Activated T-helper 1 cell treated with anti-CD3 and anti-CD28 coated beads, Interleukin-2, amount 50 U/mL, for 16 hours (primary cell): ENCODE measurements at places on chromosomes 2 and 18.

DNA sequence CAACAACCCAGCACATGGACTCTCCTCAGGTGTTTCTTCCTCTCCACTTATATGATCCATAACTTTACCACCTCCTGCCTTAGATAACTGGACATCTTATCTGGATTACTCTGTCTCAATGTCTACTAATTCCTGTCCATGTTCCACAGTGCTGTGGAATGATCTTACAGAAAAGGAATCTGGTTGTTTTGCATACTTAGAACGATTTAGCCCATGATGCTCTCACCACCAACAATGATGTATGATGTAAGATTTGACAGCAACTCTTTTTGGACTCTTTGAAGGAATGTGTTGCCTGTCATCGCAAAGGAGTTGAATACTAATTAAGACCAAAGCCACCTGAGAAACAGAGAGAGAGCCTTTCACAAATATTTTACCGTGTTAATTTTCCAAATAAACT is 37.7 kb upstream of the SYT4 start:
- no peak for DNase-seq

DNA sequence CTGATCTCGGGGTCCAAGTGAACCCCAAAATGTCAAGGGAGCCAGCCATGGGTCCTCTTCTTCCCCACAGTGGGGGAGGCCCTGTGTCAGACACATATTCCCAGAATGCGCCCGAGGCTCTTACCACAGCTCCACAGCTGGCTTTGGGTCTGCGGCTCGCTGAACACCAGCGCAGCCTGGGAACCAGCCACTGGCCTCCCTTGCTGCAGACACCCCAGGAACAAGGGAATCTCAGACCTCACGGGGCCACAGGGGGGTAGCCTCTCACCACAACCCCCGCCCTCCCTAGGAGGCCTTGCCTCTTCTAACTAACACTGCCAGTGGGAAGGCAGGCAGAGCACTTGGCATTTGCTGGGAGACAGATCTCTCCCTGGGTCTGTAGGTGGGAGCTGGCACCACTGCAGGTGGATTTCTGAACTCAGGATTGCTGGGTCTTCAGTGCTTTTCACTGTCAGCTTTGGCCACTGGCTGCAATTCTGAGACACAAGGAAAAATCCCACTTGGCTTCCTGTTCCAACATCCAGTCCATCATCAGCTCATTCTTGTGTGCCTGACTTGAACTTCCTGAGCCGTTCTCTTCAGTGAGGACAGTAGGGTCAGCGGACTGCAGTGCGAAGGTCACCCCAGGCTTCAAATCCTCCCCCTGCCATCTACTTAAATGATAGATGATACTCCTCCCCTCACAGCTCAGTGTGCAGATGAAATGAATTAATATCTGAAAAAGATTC is 128.7 kb downstream of the CAPN13 start:
- DNase-seq = no peak

DNA sequence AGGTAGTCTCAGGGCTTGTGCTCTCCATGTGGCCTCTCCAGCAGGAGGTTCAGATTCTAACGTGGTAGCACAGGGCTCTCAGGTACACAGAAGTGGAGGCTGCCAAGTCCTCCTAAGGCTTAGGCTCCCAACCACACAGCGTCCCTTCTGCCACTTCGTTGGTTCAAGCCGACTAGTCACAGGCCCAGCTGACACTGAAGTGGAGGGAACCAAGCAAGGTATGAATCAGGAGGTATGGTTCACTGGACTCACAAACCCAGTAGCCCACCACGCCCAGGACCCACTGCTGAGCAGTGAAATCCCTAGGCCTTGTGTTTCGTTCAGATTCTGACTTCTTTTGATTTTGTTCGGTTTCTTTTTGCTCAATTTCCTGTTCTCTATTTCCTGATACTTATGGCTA is 46.0 kb upstream of the SEC11C start:
- no peak for DNase-seq

- no peak for DNase-seq
Observed at GRCh38 chr18:78999939-79000338, 20.3 kb downstream of the SALL3 start.

DNA sequence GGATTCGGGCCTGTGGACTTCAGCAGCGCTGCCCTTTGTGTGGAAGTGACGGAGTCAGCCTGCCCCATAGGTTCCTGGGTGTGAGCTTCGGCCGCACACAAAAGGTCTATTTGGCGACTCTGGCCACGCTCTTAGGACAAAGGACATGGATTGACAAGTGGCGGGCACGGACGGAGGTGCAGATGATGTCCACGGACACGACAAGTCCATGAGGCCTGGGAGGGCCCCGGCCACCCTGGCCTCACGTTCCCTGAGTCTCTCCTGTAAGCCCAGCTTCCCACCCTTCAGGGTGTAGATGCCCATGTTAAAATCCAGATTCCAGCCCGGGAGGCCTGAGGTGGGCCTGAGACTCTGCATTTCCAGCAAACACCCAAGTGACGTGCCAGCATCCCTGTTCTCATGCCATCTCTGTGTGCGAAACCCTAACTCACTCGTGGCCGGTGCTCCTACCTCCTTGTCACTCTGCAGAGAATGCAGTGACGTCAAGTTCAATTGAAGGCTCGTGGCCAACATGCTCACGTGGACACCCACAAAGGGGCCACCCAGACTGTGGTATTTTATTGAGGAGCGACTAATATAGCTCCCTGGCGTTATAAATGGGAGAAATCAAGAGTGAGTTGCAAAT is 111.7 kb downstream of the RTP5 start:
- DNase-seq = no peak

- DNase-seq = no peak
Observed at GRCh38 chr2:125108251-125108650, 1083.2 kb downstream of the CNTNAP5 start.

GRCh38 chr2:6031200-6031867 is 339.1 kb downstream of the SOX11 start:
- no peak for DNase-seq

DNA sequence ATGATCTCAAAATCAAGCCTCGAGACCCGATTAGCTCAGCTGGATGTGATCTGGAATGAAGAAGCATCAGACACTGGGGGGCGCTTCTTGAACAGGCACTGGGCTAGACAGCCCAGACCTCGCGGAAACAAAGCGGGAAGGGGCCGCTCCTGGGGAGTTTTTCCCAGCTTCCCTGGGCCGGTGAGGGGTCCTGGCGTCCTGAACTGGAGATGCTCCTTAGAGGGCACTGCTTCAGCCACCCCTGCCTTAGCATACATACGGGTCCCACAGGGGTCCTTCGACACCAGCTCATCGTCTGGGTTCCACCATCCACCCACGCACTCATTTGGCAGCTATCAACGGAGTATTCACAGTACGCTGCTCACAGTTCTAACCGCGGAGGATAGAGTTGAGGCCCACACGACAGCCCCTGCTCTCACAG is 146.7 kb downstream of the TSN start:
- no peak for DNase-seq
